ENCODE measurements at places on chromosomes 7 and 10.
A peak's percentile ranks its signal among the peaks of the same experiment; 100 is the strongest.

GRCh38 chr7:101861218-101861775 lies 43.9 kb downstream of the CUX1 start:
- DNase-seq: no peak

GRCh38 chr10:33950206-33950605 lies 615.7 kb upstream of the NRP1 start:
- DNase-seq: no peak

DNA sequence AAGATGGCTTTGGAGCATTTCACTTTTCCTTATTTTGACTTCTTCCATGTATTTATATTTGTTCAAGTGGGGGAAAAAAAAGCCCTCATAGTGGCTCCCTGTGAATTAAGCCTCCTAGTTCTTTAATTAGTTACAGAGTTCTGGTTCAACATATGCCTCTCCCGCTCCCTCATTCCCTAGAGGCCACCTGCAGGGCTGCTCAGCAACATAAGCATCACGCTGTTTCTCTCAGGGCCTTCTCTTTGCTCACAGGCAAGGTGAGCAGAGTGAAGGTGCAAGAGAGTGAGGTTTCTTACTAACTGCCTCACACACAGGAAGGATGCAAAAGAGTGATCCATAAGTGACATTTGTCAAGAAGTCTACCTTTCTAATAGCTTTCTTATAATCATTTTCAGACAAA lies 196.7 kb downstream of the SEMA3E start:
- DNase-seq: peak; percentile 76

DNA sequence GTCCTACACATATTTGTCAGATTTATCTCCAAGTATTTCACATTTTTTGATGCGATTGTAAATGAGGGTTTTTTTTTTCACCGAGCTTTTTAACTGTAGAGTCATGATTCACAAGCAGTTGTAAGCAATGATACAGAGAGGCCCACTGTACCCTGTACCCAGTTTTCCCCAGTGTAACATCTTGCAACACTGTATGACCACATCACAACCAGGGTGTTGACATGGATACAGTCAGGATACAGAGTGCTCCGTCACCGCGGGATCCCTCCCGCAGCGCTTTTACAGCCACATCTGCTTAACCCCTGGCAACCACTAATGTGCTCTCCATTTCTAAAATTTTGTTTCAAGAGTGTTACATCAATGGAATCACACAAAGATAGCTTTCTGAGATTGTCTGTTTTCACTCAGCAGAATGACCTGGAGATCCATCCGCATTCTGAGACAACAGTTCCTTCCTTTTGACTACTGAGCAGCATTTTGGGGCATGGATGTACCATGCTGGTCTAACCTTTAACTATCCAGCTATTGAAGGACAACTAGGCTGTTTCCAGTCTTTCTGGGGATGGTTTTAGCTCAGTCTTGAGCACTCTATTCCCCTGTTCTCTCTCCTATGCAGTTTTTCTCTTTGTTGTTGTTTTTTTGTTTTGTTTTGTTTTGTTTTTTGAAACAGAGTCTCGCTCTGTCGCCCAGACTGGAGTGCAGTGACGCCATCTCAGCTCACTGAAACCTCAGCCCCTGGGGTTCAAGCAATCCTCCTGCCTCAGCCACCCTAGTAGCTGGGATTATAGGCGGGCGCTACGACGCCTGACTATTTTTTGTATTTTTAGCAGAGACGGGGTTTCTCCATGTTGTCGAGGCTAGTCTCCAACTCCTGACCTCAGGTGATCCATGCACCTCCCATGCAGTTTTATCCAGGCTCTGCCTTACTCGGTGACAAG lies 25.9 kb downstream of the GPRIN2 start:
- DNase-seq: no peak

- DNase-seq: no peak
Observed at GRCh38 chr7:151515276-151515565, 4.5 kb downstream of the RHEB start.

Data from NCI-H1694 (cell line).